Amygdala (tissue), 56 donors: ENCODE measurements at places on chromosomes 5 and 9.
A peak's percentile ranks its signal among the peaks of the same experiment; 100 is the strongest.

DNA sequence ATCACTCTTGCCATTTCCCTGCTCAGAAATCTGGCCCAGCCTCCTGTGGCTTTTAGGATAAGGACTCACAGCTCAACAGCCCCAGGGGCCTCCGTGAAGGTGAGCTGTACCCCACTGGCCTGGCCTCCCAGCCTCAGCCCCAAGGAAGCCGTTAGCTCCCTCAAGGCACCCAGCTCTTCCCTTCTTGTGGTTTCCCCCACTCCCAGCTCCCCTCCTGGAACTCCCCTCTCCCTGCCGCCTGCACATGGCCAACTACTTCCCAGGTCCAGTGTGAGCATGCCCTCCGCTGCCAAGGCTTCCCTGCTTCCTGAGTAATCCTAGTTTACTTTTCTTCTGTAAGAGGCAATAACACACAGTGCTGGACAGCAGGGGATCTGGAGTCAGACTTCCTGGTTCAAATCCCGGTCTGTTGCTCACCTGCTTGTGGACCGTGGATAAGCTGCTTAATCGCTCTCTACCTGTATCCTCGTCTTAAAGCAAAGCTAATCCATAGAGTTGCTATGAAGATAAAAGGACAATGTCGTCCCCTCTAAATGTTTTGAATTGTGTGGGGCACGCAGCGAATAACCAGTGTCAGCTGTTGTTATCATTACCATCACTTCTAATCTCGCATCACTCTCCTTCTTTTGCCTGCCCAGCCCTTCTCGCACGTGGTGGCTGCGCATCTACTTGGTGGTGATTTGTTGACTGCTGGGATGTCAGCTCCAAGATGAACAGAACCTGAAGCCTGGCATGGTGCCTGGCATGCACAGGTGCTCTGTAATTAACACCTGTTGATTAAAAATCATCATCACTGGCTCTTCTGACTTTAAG, 86.6 kb downstream of the C5orf15 start:
- DNase-seq, result no peak

- no peak for DNase-seq
These were observed 20.7 kb downstream of the TCF7 start for GRCh38 chr5:134135091-134135655.

DNA sequence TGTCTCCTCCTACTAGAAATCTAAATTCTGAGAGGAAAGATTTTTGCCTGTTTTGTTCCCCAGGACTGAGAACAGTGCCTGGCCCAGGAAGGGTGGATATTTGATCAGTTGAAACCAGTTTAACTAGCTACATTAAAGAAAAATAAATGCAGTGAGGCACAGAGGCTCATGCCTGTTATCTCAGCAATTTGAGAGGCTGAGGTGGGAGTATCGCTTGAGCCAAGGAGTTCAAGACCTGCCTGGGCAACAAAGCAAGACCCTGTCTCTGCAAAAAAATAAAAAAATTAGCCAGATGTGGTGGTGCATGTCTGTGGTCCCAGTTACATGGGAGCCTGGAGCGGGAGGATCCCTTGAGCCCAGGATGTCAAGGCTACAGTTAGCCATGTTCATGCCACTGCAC, 104.8 kb upstream of the CPEB4 start:
- no peak for DNase-seq

GRCh38 chr9:130626249-130626996, 38.0 kb upstream of the PRDM12 start:
- DNase-seq, result no peak

- DNase-seq, result no peak
These were observed 177.8 kb downstream of the GABBR2 start for GRCh38 chr9:98530806-98531386.

DNA sequence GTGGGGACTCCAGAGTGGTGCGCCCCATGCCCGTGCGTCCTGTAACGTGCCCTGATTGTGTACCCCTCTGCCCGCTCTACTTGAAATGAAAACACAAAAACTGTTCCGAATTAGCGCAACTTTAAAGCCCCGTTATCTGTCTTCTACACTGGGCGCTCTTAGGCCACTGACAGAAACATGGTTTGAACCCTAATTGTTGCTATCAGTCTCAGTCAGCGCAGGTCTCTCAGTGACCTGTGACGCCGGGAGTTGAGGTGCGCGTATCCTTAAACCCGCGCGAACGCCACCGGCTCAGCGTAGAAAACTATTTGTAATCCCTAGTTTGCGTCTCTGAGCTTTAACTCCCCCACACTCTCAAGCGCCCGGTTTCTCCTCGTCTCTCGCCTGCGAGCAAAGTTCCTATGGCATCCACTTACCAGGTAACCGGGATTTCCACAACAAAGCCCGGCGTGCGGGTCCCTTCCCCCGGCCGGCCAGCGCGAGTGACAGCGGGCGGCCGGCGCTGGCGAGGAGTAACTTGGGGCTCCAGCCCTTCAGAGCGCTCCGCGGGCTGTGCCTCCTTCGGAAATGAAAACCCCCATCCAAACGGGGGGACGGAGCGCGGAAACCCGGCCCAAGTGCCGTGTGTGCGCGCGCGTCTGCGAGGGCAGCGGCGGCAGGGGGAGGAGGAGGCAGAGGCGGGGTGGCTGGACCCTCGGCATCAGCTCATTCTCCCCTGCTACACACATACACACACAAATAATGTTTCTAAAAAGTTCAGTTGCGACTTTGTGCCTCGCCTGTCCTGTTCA, 668 bp downstream of the GLIS3 start:
- no peak for DNase-seq

GRCh38 chr5:14216372-14216771, 73.2 kb downstream of the TRIO start:
- no peak for DNase-seq

GRCh38 chr5:58486290-58486689, 4.9 kb upstream of the GAPT start:
- no peak for DNase-seq

GRCh38 chr5:68444833-68445232, 229.3 kb downstream of the PIK3R1 start:
- DNase-seq, result no peak

DNA sequence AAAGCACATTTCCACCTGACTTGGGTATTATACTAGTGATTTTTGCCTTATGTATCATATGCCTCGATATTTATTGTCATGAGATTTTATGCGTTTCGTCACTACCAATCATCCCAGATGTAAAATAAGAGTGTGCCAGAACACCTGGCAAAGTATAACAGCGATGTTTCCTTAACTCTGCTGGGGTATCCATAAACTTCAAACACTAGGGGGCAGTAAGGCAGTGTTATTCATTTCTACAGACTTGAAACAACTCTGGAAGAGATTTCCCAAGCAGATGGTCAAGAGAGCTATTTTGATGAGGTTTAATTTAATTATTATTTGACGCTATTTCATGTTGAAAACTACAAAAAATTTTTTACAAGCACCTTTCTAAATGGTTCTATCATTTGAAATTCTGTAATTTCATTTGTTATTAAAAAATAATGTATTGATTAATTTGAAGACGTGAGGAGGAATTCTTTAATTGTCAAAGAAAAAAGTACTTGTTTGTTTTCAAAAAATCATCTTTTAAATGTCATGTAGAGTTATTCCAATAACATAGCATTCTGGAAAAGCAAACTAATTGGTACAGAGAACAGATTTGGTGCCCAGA, 388.5 kb upstream of the CTNND2 start:
- no peak for DNase-seq

DNA sequence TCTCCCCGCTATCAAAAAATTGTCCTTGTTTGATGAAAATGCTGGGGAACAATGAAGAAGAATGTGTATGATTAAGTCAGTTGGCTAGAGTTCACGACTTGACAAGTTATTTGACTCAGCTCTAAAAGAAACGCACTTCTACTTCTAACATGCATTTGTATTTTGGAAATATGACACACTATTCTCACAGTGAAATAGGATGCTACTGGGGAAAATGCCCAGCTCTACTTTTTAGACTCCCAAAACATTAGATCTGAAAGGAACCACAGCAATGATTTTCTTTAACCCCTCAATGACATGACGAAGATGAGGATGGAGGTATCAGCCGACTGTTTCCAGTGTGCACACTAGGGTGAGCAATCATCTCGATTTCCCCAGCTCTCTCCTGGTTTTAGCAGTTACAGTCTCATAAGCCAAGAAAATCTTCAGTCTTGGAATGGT, 83.6 kb upstream of the PCSK1 start:
- no peak for DNase-seq

GRCh38 chr9:7823651-7824050, 24.1 kb upstream of the DMAC1 start:
- DNase-seq, result no peak

DNA sequence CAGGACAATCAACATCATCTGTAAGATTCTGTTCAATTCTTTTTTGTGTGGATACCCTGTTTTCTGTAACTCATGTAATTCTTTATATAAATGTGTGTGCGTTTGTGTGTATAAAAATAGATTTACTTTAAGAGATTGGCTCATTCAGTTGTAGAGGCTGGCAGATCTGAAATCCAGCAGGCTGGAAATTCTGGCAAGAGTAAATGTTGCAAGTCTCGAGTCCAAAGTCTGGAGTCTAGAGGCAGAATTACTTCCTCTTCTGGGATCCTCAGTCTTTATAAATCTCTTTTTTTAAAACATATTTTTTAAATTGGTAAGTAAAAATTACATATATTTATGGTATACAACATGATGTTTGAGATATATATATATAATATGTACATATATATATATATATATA, 202.1 kb upstream of the TMEM161B start:
- no peak for DNase-seq

GRCh38 chr9:79741381-79741780, 169.6 kb downstream of the TLE4 start:
- DNase-seq, result no peak

GRCh38 chr9:5578018-5578697, 50.7 kb upstream of the RIC1 start:
- DNase-seq, result no peak

DNA sequence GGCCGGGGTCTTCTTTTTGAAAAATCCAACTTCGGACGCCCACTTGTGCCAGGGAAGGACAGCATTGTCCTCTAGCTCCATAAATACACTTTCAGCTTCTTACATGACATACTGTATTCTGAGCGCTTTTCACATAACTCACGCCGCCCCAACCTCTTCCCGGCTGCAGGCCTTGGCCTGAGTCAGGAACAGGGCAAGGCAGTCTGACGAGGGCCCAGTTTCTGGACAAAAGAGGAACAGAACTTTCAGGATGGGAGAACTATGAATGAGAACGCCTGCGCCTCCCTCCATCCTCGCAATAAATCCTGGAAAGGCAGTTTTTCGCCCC, 650 bp downstream of the DCTN4 start:
- DNase-seq, result no peak

DNA sequence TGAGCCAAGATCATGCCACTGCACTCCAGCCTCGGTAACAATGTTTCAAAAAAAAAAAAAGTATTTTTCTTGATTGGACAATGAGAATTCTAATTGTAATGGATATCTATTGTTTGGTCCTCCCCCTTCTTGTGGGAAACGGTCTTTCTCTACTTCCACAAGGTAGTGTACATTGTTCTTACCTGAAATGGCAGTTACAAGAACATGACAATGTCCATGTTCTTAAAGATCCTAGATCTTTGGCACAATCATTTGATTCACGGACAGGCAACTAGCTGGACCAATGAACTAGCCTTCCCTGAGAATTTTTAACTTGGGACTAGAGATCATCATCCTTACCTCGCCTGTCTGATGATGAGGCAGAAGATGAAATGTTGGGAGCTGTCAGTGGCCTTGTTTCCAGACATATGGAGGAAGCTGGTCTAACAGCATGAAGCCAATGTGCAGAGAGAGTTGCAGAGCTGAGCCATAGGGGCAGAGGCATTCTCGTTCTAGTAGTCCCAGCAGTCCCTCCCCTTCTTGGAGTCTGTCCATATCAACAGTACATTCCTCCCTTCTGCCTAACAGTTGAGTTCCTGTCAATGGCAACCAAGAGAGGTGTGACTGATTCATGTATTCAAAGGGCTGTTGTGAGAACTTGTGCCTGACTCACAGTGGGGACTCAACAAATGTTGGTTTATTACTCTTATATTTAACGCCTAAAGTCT, 2.1 kb upstream of the MARCHF6 start:
- DNase-seq, result no peak

- DNase-seq, result no peak
These were observed 11.0 kb upstream of the SH3RF2 start for GRCh38 chr5:145925353-145925752.

- DNase-seq, result no peak
These were observed 366.9 kb downstream of the DMRTA1 start for GRCh38 chr9:22813529-22813928.

DNA sequence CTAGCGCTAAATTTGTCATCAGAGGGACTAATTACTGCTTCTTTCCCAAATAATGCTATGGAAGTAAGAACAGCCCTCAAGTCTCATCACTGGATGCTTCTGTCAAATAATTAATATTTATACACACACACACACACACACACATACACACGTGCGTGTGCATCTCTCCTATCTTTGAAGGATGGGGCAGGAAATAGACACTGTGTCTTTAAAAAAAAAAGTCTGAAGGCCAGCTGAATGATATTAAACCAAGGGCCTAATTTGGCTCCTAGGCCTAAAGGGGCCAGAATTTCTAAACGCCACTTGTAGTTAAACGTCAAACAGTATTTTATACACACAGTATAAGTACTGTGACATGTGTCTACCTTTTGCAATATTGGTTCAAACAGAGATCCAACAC, 3.3 kb downstream of the SLF1 start:
- no peak for DNase-seq

- DNase-seq, result no peak
These were observed 111.9 kb downstream of the SUSD1 start for GRCh38 chr9:112063151-112063550.

DNA sequence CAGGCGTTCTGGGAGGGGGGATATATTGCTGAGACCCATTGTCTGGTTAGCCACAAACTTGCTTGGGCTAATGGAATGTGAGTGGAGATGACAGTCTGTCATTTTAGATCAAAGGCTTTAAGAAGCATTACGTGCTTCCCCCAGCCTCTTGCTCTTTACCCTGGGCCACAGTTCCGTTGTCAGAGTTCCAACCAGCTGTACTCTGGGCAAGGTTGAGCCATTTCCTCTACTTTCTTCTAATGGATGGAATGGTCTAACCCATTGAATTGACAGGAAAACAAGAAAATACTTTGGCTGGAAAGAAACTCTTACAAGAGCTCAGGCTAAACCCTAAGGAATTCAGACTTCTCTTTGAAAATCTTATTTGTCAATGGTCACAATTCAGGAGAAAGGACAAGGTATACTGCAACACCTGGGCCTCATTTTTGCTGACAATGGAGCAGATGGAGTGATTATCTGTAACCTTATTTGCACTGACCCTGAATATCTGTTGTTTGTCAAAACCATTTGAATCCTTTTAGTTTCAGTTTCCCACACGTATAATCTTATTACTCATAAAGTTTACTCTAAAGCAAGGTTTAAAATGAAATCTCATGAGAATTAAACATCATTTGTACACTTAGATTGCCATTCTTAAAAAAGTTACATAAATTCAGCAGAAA, 231.4 kb downstream of the PDE4D start:
- DNase-seq, result no peak

- DNase-seq, result no peak
These were observed 409.6 kb upstream of the MPDZ start for GRCh38 chr9:13688990-13689600.

GRCh38 chr9:16613605-16614004, 256.9 kb downstream of the BNC2 start:
- DNase-seq, result no peak

GRCh38 chr5:15510831-15511230, 10.9 kb downstream of the FBXL7 start:
- DNase-seq, result no peak

- DNase-seq, result no peak
These were observed 12.7 kb downstream of the RLN1 start for GRCh38 chr9:5326893-5327548.

- peak; percentile 16 for DNase-seq
These were observed 121.4 kb upstream of the C6 start for GRCh38 chr5:41334758-41335157.

- DNase-seq, result no peak
These were observed 49.9 kb upstream of the OTULINL start for GRCh38 chr5:14531668-14532067.

- no peak for DNase-seq
These were observed 2.6 kb downstream of the ARHGEF39 start for GRCh38 chr9:35662437-35662836.
